ENCODE measurements at places on chromosomes 6 and 20. TPM values are rescaled to one million over a fixed set of nuclear protein-coding genes. Genes with fewer than 3 reads are reported as not detected.

DNA sequence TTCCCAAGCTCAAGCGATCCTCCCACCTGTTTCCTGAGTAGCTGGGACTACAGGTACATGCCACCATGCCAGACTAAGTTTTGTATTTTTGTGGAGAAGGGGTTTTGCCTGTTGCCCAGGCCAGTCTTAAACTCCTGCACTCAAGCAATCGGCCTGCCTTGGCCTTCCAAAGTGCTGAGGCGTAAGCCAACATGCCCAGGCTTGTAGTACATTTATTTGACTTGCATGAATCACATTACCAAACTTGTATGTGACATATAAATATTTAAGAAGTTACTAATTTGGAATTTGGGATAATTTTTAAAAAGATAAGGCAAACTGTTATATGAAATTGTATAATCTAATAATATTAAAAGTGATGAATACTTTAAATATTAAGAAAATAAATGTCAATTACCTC, 157.6 kb downstream of the MCHR2 start:
- DNase-seq: no peak

DNA sequence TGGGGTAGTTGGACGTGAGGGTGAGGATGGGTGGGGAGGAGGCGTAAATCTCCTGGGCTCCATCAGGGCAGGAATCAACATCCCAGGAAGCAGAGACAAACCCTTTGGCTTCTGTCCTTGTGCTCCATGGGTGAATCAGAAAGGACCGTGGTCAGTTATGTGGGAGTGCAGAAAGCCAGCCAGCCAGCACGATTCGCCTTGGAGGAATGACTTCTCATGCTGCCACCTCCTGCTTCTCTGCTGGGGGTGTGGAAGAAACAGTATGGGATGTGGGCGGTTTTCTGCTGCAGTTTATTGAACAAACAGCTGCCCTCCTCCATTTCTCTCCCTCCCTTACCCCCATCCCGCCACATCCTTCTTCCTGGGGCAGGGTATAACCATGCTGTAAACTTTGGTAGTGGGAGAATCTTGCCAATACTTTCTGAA, 214.5 kb downstream of the SOX4 start:
- no peak for DNase-seq

- DNase-seq: no peak
Measured at GRCh38 chr20:46683668-46683938, 5.6 kb downstream of the TP53RK start.

- DNase-seq: no peak
Measured at GRCh38 chr6:170273681-170274080, 17.2 kb downstream of the DLL1 start.

- DNase-seq: no peak
Measured at GRCh38 chr6:34243131-34243771, 5.6 kb downstream of the SMIM29 start.

Gene GGTLC1
- 1.3 TPM for polyA plus RNA-seq

Gene VSX1
- polyA plus RNA-seq: not detected

Gene ANKRD6
- polyA plus RNA-seq: 34.6 TPM

Gene SLC17A3
- not detected for polyA plus RNA-seq

Gene GATA5
- 44.2 TPM for polyA plus RNA-seq
